SK-N-DZ (cell line): ENCODE measurements at places on chromosomes 1 and 21.
A peak's percentile ranks its signal among the peaks of the same experiment; 100 is the strongest.

DNA sequence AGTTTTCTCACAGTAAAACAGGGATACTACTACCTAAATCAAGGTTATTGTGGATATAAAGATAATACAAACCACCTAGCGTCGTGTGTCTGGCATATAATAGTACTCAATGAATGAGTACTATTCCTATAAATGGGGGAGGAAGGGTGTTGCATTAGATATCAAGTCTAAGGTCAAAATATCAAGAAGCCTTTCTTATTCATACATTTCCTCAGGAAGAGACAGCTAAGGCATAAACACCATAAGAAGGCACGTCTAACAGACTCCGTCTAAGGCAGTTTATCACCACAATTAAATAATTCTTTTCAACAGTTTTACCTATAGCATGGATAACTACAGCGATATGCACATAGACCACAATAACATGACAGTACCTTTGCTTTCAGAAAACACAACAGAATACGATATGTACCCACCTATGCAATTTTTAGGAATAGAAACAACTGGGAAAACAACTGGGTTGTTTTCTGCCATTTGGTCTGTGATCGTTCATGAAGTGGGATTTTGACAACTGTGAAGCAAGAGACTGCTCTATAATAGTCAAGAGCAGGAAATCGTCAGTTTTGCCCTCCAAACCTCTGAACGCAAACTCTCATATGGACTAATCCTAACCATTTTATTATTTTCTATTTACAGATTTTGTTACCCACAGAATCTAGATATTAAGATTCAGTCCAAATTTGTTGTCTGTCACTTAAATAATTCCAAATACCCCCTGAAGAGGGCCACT lies 53.1 kb downstream of the HNRNPR start:
- no peak for DNase-seq

GRCh38 chr1:201648907-201649721 lies 110.2 kb downstream of the NAV1 start:
- peak; percentile 6 for DNase-seq

DNA sequence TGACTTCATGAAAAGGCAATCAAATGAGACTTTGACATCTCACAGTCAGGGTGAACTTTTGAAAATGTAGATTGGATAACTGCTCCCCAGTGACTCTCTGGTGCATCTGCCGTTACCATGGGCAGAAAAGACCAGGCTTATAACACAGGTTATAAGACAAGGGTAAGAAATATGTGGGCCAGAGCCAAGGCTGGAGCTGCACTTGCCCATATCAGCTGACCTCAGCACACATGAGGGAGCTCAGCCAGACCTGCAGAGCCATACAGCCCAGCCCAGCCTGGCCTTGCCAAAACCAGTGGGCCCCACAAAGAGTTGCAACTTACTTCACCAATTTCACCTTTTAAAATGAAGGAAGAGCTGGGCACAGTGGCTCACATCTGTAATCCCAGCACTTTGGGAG lies 11.7 kb upstream of the RGS2 start:
- no peak for DNase-seq

DNA sequence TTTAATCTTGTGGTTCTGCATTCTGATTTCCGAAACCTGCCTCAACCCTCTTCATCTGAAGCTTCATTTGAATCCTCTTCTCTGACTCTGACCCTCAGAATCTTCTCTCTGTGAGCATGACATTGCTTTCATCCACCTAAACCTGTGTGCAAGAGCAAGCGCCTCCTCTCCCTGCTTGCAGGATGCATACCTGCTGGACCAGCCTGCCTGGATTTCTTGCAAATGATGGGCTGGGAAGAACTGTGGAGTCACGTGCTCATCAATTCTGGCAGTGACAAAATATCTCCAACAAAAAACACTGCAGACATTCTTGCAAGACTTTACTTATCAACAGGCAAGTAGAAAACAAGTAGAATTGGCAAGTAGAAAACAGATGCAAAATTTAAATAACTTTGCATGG lies 20.8 kb upstream of the SLC35F3 start:
- DNase-seq, result no peak

DNA sequence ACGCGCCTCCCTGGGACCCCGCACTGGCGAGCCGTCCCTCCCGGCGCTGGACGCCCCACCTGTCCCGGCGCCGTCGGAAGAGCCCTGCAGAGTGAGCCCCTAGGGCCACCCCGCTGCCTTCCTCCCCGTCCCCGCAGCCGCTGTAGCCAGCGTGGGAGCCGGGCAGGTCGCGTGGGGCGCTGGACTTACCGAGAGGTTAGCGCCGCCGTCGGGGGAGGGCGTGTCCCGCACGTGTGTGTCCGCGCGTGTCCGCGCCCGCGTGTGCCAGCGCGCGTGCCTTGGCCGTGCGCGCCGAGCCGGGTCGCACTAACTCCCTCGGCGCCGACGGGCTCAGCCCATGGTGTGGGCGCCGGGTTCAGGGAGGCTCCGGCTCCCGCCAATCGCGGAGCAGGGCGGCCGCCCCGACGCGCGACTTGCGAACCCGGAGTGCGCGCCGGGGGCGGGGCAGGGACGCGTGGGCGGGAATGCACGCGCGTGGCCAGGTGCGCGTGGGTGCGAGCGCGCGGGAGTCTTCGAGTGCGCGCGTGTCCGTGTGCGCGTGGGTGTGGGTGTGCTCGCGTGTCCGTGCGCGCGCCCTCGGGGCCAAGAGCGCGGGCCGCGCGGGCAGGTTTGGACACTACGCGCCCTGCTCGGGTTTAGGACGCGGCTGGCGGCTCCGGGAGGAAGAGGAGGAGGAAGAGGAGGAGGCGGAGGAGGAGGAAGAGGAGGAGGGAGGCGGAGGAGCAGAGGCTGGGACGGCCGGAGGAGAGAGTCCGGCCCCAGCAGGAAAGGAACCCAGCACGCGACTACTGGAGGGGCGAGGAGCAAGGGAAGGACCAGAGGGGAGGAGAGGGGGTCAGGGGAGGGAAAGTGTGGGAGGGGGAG lies 145.2 kb upstream of the ETS2 start:
- DNase-seq, result no peak

DNA sequence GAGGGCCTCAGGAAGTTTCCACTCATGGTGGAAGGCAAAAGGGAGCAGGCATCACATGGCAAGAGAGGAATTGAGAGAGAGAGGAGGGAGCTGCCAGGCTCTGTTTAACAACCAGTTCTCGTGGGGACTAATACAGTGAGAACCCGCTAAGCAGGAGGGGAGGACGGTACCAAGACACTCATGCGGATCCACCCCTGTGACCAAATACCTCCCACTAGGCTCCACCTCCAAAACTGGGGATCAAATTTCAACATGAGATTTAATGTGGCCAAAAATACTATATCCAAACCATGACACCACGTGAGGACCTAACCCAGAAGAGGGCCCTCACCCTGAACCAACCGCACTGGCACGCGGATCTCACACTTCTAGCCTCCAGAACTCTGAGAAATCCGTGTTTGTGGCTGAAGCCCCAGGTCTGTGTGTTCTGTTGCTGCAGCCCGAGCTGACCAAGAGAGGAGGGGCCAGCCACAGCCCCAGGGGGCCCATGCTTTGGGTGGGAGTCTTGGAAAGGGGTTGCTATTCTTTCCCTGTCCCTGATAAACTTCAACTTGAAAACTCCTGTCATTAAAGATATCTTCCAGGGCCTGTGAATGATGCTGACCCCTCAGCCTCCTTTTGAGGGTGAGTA lies 32.0 kb downstream of the TRIM67 start:
- no peak for DNase-seq

DNA sequence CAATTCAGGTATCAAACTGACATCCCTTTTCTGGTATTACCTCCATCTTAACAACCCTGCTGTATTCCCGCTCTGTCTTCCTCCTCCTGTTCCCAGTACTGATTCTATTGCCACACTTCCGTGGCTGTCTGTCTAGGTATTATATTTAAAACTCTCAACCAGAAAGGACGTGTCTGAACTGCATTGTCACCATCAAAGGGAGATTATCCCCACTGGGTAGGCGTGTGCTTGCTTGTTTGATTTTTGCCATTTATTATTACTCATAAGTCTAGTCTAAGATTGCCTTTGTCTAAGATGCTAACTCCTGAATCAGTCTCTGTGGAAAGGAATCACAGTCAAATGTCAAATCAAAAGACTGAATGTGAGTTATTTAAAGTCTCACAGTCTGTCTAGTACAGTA lies 650.1 kb downstream of the KCNT2 start:
- DNase-seq, result no peak

GRCh38 chr1:61904354-61904753 lies 162.1 kb downstream of the PATJ start:
- no peak for DNase-seq

- DNase-seq, result peak; percentile 83
Measured at GRCh38 chr1:117339866-117340700, 27.2 kb upstream of the MAN1A2 start.
